Fibroblast of pulmonary artery (primary cell): ENCODE measurements at places on chromosomes 7 and 10.

GRCh38 chr7:50983850-50984249, 201.2 kb upstream of the GRB10 start:
- DNase-seq: no peak

DNA sequence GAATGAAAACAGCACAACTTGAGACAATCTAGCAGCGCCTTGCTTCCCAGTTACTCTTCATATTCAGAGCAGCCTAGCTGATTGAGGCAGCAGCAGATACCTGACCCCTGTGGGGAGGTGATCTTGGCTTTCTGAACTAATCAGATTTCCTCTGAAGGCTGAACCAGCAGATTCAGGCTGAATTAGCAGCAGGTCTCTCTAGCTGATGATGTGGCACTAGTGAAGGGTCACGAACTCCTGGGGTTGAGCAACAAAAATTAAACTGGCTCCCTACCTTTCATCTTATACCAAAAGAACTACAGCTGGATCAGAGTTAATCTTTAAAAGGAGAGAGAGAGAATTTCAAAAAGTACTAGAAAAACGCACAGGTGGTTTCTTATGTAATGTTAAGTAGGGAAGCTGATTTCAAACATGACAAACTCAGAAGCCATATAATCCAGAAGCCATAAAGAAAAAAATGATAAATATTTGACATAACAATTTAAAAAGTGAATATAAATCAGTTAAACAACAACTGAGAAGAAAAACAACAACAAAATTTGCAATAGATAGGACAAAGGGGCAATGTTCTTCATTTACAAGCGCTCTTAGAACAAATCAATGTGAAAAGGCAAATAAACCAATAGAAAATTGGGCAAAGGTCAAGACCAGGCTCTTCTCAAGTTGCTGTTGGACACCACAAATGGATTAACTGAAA, 13.5 kb downstream of the SLC25A13 start:
- DNase-seq: no peak

GRCh38 chr7:112481833-112482670, 1.3 kb downstream of the LSMEM1 start:
- DNase-seq: peak; percentile 67

DNA sequence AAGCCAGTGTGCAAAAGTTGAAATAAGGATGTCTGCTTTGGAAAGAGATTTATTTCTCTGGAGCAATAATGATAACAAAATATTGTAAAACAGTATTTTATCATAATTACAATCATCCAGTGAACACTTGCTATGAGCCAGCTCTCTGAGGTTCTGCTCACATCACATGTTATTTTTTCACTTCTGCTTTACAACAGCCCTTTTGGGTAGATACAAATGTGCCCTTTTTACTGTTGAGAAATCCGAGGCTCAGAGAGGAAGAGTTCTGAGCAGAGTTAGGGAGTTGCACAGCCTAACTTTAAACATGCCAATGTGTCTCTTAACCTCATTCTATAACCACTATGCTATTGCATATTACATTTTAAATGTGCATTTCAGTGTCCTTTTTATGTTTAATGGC, 232.6 kb upstream of the CDC14C start:
- DNase-seq: no peak
